Foreskin keratinocyte (primary cell): ENCODE measurements at places on chromosomes 5 and 9. TPM values are rescaled to one million over a fixed set of nuclear protein-coding genes. Genes with fewer than 3 reads are reported as not detected.

DNA sequence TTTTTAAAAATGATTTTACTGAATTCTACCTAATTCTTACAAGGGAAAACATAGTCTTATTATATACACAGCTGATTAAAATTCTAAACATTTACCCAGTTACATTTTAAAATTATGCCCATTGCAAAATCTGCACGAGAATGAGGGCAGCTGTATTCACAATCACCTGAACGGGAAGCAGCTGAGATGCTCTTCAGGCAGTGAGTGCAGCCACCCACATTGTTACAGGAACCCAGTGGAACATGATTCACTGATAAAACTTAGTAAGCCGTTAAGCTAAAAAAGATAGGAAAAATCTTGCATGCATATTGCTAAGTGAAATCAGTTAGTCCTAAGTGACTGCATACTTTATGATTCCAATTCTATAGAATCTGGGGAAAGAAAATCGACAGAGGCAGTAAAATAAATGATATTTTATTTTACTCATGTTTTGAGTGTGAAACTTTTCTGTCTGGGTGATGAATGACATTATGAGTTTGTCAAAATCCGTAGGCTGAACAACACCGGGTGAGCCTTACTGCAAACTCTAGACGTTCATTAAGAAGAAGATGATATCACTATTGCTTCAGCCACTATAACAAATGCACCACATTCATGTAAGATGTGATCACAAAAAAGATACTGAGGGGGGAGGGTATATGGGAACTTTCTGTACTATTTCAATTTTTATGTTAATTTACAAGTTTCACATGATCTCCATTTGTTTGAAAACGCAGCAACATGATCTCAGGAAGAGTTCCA, 39.1 kb upstream of the FLT4 start:
- no peak for DNase-seq

The PHYHD1 gene
- 8.2 and 12.9 TPM in 2 replicates for total RNA-seq

The HMMR gene
- total RNA-seq, result 31.0 and 53.7 TPM in 2 replicates

The CAVIN4 gene
- total RNA-seq, result 0.61 and 0.67 TPM in 2 replicates

The TIGD6 gene
- total RNA-seq, result 3.1 and 3.6 TPM in 2 replicates
